ENCODE measurements at places on chromosomes 7 and 10.

DNA sequence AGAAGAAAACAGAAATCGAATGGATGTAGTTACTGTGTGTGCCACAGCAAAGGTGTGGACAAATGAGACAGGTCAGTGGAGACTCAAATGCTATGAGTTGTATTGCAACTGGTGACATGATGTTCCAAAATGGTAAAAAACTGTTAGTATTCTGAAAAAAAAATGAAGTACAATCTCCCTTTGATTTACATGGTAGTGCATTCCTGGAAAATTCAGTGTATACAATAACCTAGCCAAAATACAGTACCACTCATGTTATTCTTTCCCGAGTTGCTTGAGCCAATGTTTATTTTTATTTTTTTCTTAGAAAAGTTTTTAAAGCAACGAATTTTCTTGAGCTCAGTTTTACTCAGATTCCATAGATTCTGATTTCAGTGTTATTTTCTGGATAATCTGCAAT lies 47.7 kb upstream of the ODAD2 start:
- DNase-seq: no peak

GRCh38 chr10:113104047-113104446 lies 154.0 kb downstream of the TCF7L2 start:
- DNase-seq: no peak

DNA sequence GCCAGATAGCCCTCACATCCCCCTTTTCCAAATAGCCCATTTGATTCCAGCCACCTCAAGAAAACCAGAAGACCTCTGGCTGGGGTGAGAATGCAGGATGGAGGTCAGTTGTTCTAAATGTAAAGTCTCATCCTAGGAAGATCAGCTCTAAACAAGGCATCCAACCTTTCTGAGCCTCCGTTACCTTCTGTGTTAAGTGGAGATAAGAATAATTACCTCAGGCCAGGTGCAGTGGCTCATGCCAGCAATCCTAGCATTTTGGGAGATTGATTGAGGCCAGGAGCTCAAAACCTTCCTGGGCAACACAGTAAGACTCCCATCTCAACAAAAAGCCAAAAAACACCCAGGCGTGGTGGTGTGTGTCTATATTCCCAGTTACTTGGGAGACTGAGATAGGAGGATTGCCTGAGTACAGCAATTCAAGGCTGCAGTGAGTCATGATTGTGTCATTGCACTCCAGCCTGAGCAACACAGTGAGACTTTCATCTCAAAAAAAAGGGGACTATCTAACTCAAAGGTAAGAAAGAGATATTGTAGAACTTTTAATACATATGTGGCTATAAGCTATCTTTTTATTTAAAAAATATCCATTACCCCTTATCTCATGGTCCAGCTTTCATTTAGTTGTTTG lies 43.5 kb downstream of the PRTFDC1 start:
- no peak for DNase-seq

GRCh38 chr7:13259930-13260329 lies 572.5 kb downstream of the ARL4A start:
- DNase-seq: no peak

- no peak for DNase-seq
Observed at GRCh38 chr7:391411-391951, 101.5 kb downstream of the FOXL3 start.

- no peak for DNase-seq
Observed at GRCh38 chr7:137454246-137454724, 110.8 kb upstream of the PTN start.

DNA sequence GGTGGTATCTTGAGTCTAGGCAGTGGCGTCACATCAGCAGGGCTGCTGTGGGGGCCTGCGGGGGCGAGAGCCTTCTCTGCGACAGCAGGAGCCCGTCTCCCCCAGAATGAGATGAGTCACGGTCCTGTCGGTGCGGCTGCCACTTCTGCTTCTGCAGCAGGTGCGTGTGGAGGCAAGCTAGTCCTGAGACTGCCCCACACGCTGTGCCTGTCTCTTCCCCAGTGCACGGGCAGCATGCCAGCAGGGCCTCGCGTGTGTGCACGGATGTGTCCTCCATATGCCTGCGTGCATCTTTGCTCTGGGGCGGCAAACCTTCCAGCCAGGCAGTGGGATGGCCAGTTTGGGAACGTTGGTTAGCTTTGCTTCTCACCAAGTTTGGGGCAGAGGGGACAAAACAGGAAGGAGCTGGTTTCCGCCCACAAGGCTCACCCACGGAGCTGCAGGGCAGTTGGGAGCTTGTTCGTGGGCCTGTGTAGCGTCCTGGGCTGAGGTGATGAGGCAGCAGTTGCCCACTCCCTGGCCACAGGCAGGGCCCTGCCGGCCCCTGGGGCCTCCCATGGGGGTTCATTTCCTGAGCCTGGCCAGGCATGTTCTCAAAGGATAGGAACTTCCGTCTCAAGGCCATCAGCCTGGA lies 60.8 kb upstream of the PPIF start:
- DNase-seq: no peak

DNA sequence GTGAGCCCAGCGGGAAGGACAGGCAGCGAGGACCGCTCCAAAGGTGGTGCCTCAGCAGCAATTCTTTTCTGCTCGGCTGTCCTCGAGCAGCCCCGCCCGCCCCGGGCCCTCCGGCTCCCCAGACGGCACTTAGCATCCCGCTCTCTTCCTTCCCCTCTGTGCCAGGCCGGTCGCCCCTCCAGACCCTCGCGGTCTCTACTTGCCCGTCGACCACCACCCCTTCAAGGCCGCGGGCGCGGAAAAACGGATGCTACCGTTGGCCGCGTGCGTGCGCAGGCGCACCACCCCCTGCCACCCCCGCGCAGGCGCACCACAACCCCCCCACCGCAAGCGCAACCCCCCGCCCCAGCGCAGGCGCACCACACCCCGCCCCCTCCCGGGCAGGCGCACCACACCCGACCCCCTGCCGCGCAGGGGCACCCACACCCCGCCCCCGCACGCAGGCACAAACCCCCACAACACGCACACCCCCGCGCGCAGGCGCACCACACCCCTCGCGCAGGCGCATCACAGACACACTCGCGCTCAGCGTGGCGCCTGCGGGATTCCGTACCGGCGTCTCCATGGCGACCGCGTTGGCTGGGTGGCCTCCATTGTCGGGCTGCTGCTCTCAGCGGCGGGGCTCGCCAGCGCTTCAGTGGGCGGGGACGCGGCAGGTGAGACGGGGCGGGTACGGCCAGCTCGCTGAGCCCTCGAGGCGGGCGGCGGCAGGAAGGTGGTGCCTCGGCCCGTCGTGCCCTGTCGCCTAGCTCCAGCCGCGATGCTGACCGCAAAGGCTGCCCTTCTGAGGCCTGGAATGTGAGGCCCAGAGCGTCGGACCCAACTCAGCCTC lies at the start of gene LRRC27:
LRRC27 (plus strand) TSS at position 593 of the 832 bp plus-strand sequence. CDS start 1,332 bp downstream, outside the sequence.
- DNase-seq: peak; percentile 87

DNA sequence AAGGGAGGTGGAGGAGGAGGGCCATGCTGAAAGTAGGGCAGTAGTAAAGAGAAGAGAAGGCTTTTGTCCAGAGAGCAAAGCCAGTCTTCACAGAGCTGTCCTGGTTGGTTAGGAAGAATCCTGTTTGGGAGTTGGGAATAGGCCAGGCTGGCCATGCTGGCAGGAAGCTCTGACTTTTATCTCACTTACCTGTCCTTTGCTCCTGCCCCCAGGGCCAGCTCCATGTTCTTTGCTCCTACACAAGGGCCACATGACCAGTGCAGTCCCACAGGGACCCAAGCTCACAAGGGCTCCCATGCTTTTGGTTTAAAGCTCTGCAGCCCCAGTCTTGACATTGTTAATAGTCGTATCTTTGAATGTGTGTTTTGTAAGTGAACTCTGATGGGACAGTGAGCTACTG lies 161.6 kb upstream of the KMT2E start:
- DNase-seq: no peak

DNA sequence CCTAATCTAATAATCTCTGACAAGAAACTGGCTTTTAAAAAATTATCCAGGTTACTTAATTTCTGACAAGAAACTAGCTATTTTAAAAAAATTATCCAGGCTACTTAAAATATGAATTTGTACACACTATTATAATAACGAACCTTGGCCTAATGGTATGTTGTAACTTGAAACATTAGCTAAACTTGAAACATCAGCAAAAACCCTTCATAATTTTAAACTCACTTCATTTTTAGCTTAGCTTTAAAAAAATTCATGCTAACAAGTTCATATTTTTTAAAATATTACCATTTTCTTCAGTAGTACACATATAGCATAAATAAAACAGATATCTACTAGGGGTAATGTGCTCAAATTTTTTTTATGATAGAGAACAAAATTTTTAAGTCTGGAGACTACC lies 35.6 kb downstream of the BRAF start:
- no peak for DNase-seq

GRCh38 chr10:28881171-28881882 lies 204.0 kb downstream of the BAMBI start:
- no peak for DNase-seq

GRCh38 chr7:154738216-154738615 lies 264.7 kb downstream of the PAXIP1 start:
- no peak for DNase-seq

- DNase-seq: no peak
Observed at GRCh38 chr10:75108684-75109458, 2.6 kb upstream of the SAMD8 start.

DNA sequence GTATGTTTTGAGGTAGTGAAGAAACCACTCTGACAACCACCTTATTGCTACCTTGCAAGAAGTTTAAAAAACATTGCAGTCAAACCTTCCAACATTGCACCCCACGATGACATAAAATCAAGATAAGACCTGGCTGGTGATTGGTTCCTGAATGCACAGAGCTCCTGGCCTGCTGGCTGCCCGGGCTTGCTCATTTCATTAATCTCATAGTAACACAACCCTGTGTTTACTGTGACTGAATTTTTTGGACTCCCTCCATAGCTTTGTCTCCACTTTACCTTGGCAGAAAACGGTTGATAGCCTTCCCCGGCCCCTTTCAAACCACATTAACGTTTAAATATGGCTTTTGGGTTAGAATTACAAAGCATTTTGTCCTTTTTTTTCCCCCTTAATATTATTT lies 27.5 kb downstream of the VWA2 start:
- no peak for DNase-seq

DNA sequence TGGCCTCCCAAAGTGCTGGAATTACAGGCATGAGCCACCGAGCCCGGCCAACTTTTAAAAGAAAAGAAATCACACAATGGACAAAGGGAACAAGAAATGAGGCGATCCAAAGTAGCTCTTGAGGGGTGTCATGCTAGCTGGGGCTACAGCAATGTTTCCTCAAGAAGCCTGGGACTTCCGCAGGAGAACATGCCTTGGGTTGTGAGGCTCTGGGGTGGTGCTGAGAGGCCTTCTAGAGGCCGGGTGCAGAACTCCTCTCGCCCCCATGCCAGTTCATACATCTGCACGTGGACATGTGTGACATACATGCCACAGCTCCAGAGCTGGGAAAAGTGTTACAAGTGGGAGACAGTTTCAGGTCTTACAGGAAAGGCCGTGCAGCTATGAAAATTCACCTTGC lies 238.2 kb downstream of the SKAP2 start:
- no peak for DNase-seq

GRCh38 chr7:79590916-79591623 lies 137.6 kb upstream of the MAGI2 start:
- DNase-seq: no peak

DNA sequence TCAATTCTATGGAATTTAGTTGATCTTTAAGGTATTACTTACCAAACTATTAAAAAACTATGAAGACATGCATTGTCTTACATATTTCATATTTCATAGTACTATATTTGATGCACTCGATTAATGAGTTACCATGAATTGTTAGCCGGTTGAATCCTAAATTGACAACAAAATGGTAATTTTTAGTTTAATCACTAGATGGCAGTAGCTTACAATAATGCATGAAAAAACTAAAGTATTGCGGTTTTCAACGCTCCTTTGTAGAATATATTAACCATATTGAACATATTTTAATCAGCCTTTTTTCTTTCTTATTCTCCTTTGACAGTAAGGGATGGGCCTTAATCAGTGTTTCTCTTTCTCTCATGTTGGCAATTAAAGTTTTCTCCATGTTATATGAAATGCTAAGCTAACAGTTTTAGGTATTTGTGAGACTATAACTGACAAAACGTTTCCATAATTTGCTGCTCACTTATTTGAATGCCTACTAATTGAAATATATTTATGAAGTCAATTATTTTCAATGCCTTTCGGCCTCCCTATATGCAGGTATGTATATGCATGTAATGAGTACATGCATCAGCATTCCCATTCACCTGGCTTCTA lies 48.5 kb upstream of the ARL4A start:
- DNase-seq: no peak

DNA sequence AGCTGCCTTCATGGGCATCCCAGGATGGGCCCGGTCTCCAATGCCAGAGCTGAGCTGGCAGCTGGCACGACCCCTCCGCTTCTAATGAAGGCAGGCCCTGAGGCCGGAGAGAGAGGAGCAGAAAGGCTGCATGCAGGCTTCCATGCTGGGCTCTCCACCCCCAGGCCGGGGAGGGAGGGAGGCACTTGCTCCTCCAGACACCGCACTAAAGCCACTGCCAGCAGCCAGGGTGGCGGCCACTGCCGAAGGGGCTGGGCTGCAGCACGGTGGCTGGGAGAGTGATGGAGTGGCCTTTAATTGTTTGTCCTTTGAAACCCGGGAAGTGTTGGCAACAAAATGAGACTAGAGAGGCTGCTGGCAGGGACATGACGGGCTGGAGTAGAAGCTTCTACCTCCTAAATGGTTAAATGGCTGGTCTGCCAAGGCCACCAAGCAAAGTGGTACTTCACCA lies 236.5 kb downstream of the SKAP2 start:
- DNase-seq: no peak

- no peak for DNase-seq
Observed at GRCh38 chr10:58081353-58081752, 186.3 kb downstream of the IPMK start.

GRCh38 chr7:92451645-92452044 lies 4.4 kb downstream of the GATAD1 start:
- no peak for DNase-seq

DNA sequence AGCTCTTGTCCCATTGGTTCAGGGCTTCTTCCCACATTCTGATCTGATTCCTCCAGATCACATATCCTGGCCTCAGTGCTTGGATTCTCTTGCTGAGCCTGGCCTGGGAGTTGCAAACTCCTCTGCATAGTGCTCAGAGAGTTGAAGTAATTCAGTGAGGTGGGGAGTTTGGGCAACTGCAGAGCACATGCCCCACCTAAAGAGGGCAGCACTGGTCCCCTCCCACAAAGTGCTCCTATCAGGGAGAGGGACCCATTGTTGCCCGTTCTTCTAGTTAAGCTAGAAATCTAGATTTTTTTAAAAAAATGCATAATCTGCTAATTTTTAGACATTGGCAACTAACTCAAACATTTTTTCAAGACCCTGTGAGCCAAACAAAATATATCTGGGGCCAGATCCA lies 45.1 kb downstream of the CHN2 start:
- DNase-seq: no peak

DNA sequence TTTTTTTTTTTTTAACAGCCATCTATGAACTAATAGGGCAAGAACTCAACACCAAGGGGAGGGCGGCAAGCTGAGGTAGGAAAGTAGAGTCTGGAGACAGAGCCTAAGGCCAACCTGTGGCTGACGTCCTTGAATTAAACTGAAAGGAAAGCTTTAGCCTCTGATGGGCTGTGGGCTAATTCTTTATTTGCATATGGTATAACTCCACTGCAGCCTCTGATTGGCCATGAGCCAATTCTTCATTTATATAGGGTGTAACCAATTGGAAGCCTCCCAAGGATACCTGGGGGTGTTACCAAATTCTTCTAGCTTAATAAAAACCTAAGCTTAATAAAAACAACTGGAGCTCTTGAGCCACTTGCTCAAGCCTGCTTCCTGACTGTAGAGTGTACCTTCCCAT lies 10.3 kb downstream of the TYW1 start:
- DNase-seq: no peak

GRCh38 chr10:7277867-7278266 lies 133.0 kb downstream of the SFMBT2 start:
- DNase-seq: no peak

GRCh38 chr10:13360587-13360986 lies 12.5 kb upstream of the SEPHS1 start:
- no peak for DNase-seq

All from cortex of kidney (tissue), 1 donor.